Naive thymus-derived CD8-positive, alpha-beta T cell (primary cell): ENCODE measurements at places on chromosomes 3 and 15. TPM values are rescaled to one million over a fixed set of nuclear protein-coding genes. Genes with fewer than 3 reads are reported as not detected.

Gene ZNF662
- 19.5 TPM for total RNA-seq

- no peak overlapping the region for H3K4me3 ChIP-seq
- H3K4me1 ChIP-seq = no peaks in the 10 kb centered on the region
- no peaks in the 10 kb centered on the region for H3K27me3 ChIP-seq
- H3K27ac ChIP-seq = no peak overlapping the region
- DNase-seq = no peak
- peaks cover 27% of the 10 kb centered on the region for H3K36me3 ChIP-seq
These were observed 260.4 kb upstream of the KCNMB2 start for GRCh38 chr3:178275793-178276192.

GRCh38 chr15:41692049-41692448 lies 31.8 kb downstream of the MGA start:
- H3K4me1 ChIP-seq = peaks cover 73% of the 10 kb centered on the region
- H3K27ac ChIP-seq = peak overlapping the region; percentile 85
- no peak for DNase-seq
- H3K36me3 ChIP-seq = peaks cover 2% of the 10 kb centered on the region
- H3K27me3 ChIP-seq = no peaks in the 10 kb centered on the region

DNA sequence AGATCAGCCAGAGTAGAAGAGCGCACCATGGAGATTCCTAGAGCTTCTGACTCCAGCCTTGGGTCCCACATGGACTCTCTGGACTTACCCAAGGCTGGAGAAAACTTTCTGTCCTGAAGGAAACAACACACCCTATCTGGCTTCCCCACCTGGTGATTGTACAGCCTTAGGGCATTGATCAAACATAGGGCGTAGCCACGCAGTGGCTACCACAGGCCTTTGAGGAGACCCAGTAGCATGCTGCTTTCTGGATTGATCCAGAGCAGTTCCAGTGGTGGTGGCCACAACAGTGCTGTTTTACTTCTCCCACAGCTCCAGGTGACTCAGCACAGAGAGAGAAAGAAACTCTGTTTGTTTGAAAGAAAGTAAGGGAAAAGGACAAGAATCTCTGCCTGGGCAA lies 23.5 kb downstream of the PYDC2 start:
- H3K4me3 ChIP-seq = no peak overlapping the region
- no peak for DNase-seq
- no peaks in the 10 kb centered on the region for H3K4me1 ChIP-seq
- no peak overlapping the region for H3K27ac ChIP-seq
- no peaks in the 10 kb centered on the region for H3K36me3 ChIP-seq
